ENCODE measurements at places on chromosomes 12 and 14. TPM values are rescaled to one million over a fixed set of nuclear protein-coding genes. Genes with fewer than 3 reads are reported as not detected.

CPNE8 gene
- 10.7 TPM for total RNA-seq

HHIPL1 gene
- 0.16 TPM for total RNA-seq

SDR9C7 gene
- not detected for total RNA-seq

GPR84 gene
- total RNA-seq, result not detected

PROX2 gene
- not detected for total RNA-seq
